ENCODE measurements at places on chromosomes 5 and 9.

GRCh38 chr9:85142968-85143367 is 473.4 kb downstream of the NTRK2 start:
- no peak for DNase-seq

DNA sequence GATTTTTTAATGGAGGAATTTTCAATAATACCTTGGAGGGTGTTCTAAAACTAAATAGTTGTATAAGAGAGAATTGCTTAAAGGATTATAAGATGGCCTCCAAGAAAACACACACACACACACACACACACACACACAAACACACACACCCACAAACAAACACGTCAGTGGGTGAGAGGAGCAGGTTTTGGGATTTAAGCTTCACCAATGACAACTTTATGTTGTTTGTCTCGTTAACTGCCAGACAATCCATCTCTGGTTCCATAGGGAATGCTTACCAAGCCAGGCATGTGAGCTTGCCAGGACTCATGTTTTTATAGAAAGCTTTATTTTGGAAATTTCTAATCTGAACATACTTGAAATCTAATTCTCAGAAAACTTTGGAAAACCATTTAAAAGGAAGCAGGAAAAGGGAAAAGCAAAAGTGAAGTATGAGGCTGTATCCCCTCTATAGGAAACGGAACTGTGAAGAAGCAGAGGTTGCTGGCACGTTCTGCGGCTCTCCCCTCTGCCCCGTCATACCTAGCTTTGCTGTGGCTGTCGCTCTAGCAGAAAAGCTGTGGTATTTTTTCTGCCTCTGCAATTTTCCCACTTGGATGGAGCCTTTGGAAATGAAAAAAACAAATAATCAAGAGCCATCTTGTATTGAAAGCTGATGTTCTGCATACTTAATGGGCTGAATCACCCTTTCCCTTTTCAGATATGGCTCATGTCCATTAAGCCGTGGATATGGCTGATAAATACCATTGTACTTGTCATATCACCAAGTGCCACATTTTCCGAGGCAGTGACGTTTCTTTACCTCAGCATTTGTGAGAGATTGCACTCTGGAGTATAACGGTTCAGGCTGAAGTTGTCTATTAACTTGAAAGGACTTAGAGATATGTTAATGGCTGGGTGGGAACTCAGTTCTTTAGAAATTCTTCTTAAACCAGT is 112.7 kb downstream of the NTRK2 start:
- DNase-seq, result no peak

DNA sequence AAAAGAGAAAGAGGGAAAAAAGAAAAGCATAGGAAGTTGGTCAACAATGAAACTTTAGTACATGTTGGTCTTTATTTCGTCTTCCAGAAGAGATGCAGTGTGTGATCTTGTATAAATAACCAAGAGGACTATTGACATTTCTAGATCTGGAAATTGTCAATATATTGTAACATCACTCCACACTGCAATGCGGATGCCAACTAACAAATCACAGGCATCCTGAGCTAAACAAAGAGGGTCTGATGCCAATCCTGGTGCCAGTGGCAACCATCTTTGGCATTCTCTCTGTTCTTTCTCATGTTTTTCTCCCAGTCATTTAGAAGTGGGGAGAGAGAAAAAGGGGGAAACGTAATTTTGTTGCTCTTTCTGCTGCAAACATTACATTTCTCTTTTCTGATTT is 9.7 kb downstream of the NFIB start:
- no peak for DNase-seq

DNA sequence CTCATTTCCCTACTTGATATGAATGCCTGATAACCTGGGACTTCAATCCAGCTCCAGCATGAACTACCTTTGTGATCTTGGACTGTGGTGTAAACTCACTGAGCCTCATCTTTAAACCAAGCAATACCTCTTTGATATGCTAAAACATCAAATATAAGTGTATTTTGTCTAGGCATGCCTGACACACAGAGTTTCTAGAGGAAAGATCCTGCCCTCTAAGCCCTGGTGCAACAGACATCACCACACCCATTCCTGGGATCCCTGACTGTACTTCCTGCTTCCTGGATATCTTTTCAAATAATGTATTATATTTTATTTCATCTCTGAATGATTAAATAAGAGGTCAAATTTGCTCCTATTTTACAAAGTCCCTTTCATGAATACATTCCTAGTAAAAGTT is 55.8 kb downstream of the ANXA2R start:
- no peak for DNase-seq

DNA sequence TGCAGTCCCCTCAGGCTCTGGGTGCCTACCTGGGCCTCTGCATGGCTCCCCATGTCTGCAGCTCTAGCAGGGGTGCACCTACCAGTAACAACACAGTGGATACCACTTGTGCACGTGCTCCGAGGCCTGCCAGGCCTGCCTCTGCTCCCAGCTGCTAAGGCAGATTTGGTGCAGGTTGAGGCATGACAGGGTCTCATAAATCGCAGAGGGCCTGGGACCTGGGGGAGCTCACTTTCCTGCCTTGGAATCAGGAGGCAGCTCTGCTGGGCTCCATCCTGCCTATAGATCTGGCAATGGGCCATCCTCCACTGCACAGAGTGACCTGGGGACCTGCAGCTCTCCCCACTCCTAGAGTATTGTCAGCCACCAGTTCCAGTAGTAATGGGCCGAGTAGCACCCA is 121.9 kb upstream of the CXCL14 start:
- DNase-seq, result no peak

GRCh38 chr5:130164966-130165365 is 260.7 kb downstream of the CHSY3 start:
- DNase-seq, result no peak

DNA sequence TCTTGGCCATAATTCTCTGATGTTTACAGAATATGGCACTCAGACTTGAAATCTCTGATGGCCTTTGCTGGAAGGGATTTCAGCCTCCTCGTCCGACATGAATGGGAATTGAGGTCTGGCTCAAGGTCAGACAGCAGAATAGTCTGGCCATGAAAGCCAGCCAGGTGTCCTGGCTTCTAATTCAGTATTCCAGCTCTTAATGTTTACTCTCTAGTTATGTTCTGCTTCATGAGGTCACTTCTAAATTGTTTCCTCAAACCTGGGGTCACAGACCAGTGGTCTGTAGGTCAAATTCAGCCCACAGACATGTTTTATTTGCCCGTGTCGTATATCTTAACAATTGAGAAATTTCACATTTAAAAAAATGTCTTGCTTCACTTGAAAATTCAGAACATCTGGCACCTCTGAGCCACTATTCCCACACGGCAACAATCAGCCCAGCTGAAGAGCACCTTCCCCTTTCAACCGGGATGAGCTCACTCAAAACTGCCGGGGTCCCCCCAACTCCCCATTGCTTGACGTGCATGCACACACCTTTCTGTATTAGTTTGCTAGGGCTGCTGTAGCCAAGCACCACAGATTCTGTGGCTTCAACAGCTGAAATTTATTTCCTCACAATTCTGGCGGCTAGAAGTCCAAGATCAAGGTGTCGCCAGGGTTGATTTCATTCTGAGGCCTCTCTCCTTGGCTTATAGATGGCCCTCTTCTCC is 243.5 kb downstream of the ENC1 start:
- no peak for DNase-seq

DNA sequence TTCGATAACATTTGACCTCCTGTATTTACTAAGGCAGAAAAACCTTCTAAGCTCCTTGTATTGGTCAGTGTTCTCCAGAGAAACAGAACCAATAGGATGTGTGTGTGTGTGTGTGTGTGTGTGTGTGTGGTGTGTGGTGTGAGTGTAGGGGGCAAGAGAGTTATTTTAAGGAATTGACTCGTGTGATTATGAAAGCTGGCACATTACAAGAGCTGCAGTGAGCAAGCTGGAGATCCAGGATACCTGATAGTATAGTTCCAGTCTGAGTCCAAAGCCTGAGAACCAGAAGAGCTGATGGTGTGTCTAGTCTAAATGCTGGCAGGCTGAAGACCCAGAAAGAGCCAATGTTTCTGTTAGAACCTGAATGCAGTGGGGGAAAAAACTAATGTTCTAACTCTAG is 21.2 kb upstream of the PIK3R1 start:
- no peak for DNase-seq

DNA sequence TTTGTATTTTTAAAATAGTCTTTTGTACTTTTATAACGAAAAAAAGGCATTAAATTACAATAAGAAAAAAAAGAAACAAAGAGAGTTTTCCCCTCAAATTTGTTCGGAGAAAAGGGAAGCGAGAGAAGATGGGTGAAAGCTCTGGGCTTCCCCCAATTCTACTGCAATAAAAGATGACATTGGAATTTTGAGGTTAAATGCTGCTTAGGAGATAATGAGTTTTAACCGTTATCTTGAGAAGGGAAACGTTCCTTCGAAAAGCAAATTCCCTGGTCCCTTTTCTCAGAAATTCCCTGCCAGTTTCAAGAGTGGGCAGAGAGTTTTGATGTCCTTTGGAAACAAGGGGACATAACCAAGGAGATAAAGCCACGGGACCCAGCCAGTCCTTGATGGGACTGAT is 18.4 kb upstream of the ERGIC1 start:
- no peak for DNase-seq

DNA sequence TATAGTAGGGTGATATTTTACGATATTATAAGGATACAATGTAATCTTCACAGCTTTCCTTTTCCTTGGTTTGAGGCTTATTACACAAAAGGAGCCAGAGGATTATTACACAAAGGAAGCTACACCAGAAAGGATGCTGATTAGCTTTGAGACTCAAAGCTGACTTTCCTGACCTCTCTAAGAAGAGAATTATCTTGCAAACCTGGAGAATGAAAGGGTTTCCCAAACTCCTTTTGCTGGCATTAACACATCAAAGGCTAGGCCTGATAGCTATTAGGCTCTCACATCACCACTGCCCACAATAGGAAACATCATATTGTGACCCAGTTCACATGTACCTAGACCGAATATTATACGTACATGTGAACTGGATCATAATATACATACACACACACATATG is 34.2 kb upstream of the CHD1 start:
- no peak for DNase-seq

GRCh38 chr5:758698-759053 is 25.9 kb downstream of the ZDHHC11B start:
- no peak for DNase-seq
